Osteoblast (primary cell): ENCODE measurements at places on chromosomes 7 and 10. TPM values are rescaled to one million over a fixed set of nuclear protein-coding genes. Genes with fewer than 3 reads are reported as not detected.

- no peak overlapping the region for H3K4me3 ChIP-seq
- no peaks in the 10 kb centered on the region for H3K4me1 ChIP-seq
- H3K27ac ChIP-seq: no peak overlapping the region
- DNase-seq: no peak
- H3K27me3 ChIP-seq: no peaks in the 10 kb centered on the region
Observed at GRCh38 chr7:51238981-51239495, 77.6 kb downstream of the COBL start.

- H3K27ac ChIP-seq: no peak overlapping the region
- H3K27me3 ChIP-seq: no peaks in the 10 kb centered on the region
- no peaks in the 10 kb centered on the region for H3K36me3 ChIP-seq
- DNase-seq: peak; percentile 71
- no peak overlapping the region for H3K4me3 ChIP-seq
Observed at GRCh38 chr7:132377703-132378584, 198.3 kb downstream of the PLXNA4 start.

The PRSS1 gene
- not detected in 2 replicates for total RNA-seq

DNA sequence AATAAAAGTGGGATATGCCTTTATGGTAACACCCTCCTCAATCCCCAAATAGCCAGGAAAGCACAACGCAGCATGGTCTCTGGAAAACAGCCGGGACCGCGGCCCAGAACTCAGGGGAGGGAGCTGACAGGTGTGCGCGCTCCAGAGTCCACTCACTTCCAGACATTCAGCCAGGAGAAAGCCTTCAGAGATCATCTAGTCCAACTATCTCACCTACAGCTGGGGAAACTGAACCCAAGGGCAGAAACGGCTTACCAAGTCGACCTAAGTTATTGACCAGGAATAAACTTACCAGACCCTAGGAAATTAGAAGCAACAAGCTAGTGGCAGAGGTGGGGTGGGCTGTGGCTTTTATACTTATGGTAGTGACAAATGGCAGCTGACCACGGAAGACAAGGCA is 16.4 kb downstream of the GSDME start:
- peaks cover 2% of the 10 kb centered on the region for H3K4me1 ChIP-seq
- H3K27me3 ChIP-seq: no peaks in the 10 kb centered on the region

- peak overlapping the region; percentile 77 for H3K4me3 ChIP-seq
- peak overlapping the region; percentile 63 for H3K27ac ChIP-seq
- H3K36me3 ChIP-seq: peaks cover 32% of the 10 kb centered on the region
- peak; percentile 85 for DNase-seq
- peaks cover 24% of the 10 kb centered on the region for H3K4me1 ChIP-seq
Observed at GRCh38 chr7:157139111-157139809, 534 bp downstream of the UBE3C start.

DNA sequence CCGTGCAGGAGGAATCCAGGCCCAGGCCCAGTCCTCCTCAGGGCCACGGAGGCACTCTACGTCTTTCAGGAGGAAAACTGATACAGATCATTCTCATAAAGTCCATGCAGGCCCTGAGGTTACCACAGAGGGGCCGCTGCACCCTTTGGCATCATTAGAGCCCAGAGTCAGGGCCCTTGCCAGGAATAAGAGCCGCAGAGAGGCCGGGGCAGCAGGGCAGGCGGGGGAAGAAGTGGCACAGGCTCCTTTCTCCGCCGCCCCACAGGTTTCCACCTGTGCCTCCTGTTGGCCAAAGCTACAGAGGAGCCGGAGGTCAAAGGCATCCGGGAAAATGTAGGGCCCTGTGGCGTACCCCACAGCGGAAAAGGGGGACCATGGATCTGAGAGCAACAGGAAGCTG is 366.6 kb upstream of the SHH start:
- no peaks in the 10 kb centered on the region for H3K27me3 ChIP-seq
- no peaks in the 10 kb centered on the region for H3K36me3 ChIP-seq
- DNase-seq: no peak
- no peak overlapping the region for H3K4me3 ChIP-seq
- no peak overlapping the region for H3K27ac ChIP-seq

DNA sequence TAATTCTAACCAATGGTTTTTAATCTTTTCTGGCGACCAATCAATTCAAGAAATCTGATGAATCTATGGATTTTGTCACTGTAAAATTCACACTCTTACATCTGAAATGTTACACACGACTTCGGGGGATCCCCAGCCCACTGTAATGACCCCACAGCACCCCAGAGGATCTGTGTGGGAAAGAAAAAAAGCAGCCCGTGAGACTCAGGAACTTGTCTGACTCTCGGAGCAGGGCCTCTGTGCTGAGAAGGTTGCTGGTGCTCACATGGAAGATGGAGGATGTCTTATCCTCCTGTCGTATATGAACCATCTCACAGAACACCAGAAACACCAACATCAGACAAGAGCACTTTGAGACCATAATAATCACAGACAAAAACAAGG is 228.4 kb upstream of the INHBA start:
- no peaks in the 10 kb centered on the region for H3K27me3 ChIP-seq
- no peaks in the 10 kb centered on the region for H3K36me3 ChIP-seq
- peak overlapping the region; percentile 66 for H3K27ac ChIP-seq
- no peak for DNase-seq
- peaks cover 9% of the 10 kb centered on the region for H3K4me1 ChIP-seq

The TAC1 gene
- not detected in 2 replicates for total RNA-seq

The ADIRF gene
- 11.9 and 18.3 TPM in 2 replicates for total RNA-seq

- no peaks in the 10 kb centered on the region for H3K36me3 ChIP-seq
- no peak overlapping the region for H3K27ac ChIP-seq
- peaks cover 15% of the 10 kb centered on the region for H3K4me1 ChIP-seq
Observed at GRCh38 chr7:82594665-82595064, 151.1 kb upstream of the CACNA2D1 start.

The CCT6A gene
- total RNA-seq: 130 and 141 TPM in 2 replicates

DNA sequence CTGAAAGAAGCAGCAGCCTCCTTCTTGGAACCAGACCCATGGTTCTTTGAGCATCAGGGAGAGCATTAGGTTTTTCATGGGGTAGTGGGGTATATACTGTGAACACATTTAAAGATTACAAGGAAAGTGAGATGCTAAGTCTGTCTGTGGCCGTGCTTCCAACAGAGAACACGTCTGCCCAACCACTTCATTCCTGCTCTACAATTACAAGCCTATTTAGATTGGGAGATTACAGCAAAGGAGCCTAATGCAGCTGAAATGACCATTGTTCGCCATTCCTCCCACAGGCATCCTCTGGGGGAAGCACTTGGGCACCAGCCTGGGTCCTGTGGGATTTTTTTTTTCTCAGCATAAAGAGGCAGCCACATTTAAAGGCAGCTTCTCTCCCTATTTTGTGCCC is 536.4 kb downstream of the XPNPEP1 start:
- no peak overlapping the region for H3K4me3 ChIP-seq
- no peak overlapping the region for H3K27ac ChIP-seq
- no peaks in the 10 kb centered on the region for H3K4me1 ChIP-seq
- DNase-seq: no peak
- no peaks in the 10 kb centered on the region for H3K27me3 ChIP-seq
- H3K36me3 ChIP-seq: no peaks in the 10 kb centered on the region

DNA sequence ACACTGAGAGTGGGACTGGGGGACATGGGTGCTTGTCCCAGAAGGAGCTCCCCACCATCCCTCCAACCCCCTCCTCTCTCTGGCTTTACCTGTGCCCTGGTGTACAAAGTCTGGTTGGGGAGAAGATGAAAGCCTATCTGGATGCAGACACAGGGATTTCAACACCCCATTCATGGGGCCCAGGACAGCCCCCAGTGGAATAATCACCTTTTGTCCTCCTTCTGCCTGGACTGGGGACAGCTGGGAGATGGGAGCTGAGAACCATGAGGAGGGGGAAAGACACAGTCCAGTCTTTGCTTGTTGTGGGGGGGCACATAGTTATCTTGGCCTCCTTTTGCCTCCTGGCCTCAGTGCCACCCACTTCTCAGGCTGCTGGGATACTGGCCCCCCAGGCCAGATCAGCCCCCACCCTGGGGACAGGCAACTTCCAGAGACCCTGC is 1.4 kb downstream of the SSC4D start:
- peak; percentile 52 for DNase-seq
- H3K4me1 ChIP-seq: no peaks in the 10 kb centered on the region
- H3K36me3 ChIP-seq: no peaks in the 10 kb centered on the region
- H3K27me3 ChIP-seq: no peaks in the 10 kb centered on the region

The ANKRD26 gene
- 10.9 and 15.6 TPM in 2 replicates for total RNA-seq

The ACBD7 gene
- total RNA-seq: 0.72 and 0.88 TPM in 2 replicates

The ANXA11 gene
- total RNA-seq: 112 and 113 TPM in 2 replicates

DNA sequence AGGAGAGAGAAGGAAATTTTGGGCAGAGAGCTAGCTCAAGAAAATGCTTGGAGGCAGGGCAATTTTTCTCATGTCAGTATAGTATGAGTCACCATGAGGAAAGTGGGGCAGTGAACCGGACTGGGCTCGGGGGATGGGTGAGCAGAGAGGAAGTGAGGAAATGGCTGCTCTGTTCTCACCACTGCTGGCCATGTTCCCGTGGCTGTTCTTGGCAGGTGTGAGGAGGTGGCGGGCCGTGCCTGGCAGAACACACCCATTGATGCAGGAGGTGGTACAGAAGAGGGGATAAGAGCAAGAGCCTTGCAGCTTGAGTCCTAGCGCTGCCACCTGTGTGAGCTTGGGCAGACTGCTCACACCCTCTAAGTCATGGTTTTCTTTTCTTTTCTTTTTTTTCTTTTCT is 304.4 kb upstream of the LYZL1 start:
- H3K4me3 ChIP-seq: peak overlapping the region; percentile 13
- H3K4me1 ChIP-seq: peaks cover 4% of the 10 kb centered on the region
- no peaks in the 10 kb centered on the region for H3K36me3 ChIP-seq
- H3K27me3 ChIP-seq: peaks cover 5% of the 10 kb centered on the region

- H3K27me3 ChIP-seq: no peaks in the 10 kb centered on the region
- H3K4me3 ChIP-seq: peak overlapping the region; percentile 56
- peak; percentile 87 for DNase-seq
- no peaks in the 10 kb centered on the region for H3K36me3 ChIP-seq
- H3K4me1 ChIP-seq: peaks cover 26% of the 10 kb centered on the region
Observed at GRCh38 chr7:24477398-24478136, 95.7 kb upstream of the PALS2 start.

DNA sequence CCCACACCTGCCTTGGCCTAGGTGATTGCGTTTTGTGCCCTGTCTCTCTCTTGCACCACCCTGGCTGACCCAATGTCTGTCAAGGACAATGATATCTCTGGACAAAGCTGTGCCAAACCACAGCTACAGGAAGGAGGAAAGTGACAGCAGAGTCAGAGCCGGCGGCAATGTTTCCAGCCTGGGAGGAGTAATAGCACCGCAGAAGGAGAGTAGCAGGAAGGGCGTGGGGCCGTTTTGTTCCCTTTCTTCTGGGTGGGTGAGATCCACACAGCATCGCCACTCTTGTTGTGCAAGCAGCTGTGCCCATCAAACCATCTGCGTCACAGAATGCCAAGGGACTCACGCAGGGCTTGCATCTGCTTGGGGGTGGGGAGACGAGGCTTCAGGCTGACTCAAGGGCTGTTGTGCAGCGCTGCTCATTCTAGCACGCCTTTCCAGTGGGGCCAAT is 341.6 kb upstream of the AUTS2 start:
- no peak for DNase-seq
- no peaks in the 10 kb centered on the region for H3K27me3 ChIP-seq
- no peak overlapping the region for H3K27ac ChIP-seq
- no peak overlapping the region for H3K4me3 ChIP-seq

DNA sequence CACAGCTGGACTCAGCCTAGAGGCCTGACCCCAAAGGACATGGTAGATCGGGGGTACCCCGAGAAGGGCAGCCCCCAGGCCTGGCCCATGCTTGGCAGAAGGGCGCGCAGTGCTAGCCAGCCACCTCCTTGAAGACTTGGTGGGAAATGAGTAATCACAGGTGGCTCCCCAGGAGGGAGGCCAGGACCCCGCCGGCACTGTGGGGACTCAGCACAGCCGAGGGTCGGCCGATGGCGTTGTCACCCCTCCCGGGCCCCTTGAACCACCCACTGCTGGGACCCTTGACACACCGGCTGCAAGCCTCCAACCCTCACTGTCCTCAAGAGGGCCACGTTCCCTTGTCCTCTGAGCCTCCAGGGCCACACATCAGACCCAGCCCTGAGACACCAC is 27.7 kb downstream of the ADGRA1 start:
- H3K4me1 ChIP-seq: no peaks in the 10 kb centered on the region
- H3K36me3 ChIP-seq: no peaks in the 10 kb centered on the region
- DNase-seq: no peak
- H3K27ac ChIP-seq: no peak overlapping the region
- no peak overlapping the region for H3K4me3 ChIP-seq

- peaks cover 38% of the 10 kb centered on the region for H3K4me1 ChIP-seq
- peak overlapping the region; percentile 88 for H3K4me3 ChIP-seq
- H3K36me3 ChIP-seq: peaks cover 13% of the 10 kb centered on the region
- no peaks in the 10 kb centered on the region for H3K27me3 ChIP-seq
- DNase-seq: peak; percentile 99
Observed at GRCh38 chr10:100997360-100998182, 2.0 kb upstream of the LZTS2 start.

- no peak for DNase-seq
- H3K4me1 ChIP-seq: no peaks in the 10 kb centered on the region
- H3K36me3 ChIP-seq: no peaks in the 10 kb centered on the region
- no peak overlapping the region for H3K27ac ChIP-seq
- no peaks in the 10 kb centered on the region for H3K27me3 ChIP-seq
Observed at GRCh38 chr7:30005464-30005863, 15.9 kb upstream of the SCRN1 start.

The CCDC3 gene
- 0.29 and 0.72 TPM in 2 replicates for total RNA-seq

The GPR15LG gene
- not detected in 2 replicates for total RNA-seq

DNA sequence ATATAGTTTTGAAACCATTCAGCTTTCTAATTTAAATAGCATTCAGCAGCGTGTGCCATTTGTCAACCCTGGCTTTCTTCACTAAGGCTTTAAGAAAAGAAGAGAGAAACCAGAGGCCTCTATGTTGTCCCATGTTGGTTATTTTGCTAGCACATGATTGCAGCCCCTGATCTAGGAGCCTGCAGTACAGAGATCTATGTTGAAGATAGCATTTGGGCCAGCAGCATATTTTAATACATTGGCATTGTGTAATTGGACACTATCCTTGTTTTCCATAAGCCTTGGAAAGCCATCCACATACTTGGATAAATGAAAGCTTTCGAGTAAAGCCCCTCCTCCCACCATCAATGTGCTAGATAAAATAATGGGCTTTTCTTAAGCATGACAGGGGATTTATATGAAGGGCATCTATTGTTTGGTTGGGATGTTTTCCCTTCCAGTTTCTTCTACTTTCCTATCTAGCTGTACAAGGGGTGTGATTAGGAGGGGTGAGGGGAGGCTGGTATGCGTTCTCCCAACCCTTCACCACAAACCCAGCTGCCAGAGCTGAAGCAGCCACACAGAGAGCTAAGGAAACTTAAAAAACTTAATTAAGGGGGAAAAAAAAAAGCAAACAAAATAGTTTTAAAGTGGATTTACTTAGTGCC is 23.1 kb upstream of the SDHAF3 start:
- H3K36me3 ChIP-seq: no peaks in the 10 kb centered on the region
- H3K27ac ChIP-seq: no peak overlapping the region
- H3K4me1 ChIP-seq: no peaks in the 10 kb centered on the region
- peaks cover 10% of the 10 kb centered on the region for H3K27me3 ChIP-seq
- no peak overlapping the region for H3K4me3 ChIP-seq
